HT1080 (cell line): ENCODE measurements at places on chromosomes 6 and 20. TPM values are rescaled to one million over a fixed set of nuclear protein-coding genes. Genes with fewer than 3 reads are reported as not detected.

DNA sequence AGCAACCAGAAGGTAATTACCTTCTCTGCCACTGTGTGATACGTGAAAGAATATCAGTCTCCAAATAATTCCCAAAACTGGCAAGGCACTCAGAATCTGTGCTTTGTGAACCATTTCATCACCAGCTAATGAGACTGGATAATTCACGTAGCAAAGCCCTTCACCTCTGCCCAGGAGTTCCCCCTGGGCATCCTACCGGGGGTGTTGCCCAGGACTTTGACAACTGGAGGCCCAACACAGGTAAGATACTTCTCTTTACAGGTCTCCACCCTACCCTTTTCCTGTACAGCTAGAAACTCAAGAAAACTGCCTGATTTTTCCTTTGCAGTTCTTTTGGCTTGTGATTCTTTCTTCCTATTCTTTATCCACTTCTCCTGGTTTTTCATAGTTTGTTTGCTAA is 2.7 kb upstream of the CD24 start:
- DNase-seq: no peak

The FAM83C gene
- total RNA-seq: not detected in 2 replicates

- DNase-seq: no peak
Observed at GRCh38 chr6:146819596-146820320, 221.0 kb downstream of the ADGB start.

- no peak for DNase-seq
Observed at GRCh38 chr6:44534291-44534690, 146.8 kb downstream of the CDC5L start.

GRCh38 chr6:154164397-154164796 is 125.4 kb downstream of the OPRM1 start:
- DNase-seq: no peak

DNA sequence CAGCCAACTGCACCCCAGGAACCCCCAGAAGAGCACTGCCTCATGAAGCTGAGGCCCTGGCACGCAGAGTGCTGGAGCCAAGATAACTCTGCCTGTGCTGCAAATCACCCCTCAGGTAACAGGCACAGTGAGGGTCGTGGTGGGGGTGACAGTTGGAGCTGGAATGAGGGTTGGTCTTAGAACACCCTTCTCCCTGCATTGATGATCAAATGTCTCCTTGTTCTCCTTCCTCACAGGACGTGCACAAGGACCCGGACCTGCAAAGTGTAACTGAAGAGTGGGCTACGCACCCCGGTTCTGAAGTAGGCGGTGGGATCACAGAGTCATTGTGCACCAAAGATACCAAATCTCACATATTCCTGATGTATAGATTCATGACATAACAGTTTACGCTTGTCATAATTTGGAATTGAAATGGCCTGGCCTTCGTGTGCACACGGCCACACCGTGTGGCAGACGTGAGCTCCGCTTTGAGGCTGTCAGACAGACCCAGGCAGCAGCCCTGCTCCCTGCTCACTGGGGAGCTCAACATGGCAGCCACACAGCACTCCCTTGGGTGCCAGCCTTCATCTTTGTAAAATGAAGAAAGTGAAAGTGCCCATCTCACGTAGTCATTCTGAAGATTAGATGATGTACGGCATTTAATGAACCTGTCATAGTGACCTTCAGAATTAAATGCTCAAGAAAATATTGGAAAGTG is 8.8 kb downstream of the THBS2 start:
- no peak for DNase-seq

The APCDD1L gene
- total RNA-seq: 0.27 and 1.0 TPM in 2 replicates

DNA sequence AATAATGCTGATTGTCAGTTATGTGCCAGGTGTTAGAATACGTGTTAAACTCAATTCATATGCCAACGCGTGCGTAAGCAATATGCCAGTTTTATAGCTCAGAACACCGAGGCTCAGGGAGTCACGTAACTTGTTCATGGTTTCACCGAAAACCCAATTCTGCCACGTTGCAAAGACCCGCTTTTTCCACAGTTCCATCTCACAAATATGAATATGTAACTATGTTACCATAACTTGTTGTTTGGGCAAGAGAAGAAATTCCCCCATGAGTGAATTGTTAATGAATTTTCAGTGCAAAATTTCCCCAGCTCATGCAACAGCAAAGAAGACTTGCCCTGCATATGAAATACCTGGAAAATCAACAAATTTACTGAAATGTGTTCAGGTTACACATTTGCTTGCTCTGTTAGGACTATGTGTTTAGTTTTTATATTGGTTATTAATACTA is 30.1 kb downstream of the SF3B5 start:
- no peak for DNase-seq
